ENCODE measurements at places on chromosomes 16 and 17.

GRCh38 chr16:22217890-22218730 is 12.0 kb downstream of the EEF2K start:
- DNase-seq: peak; percentile 45

DNA sequence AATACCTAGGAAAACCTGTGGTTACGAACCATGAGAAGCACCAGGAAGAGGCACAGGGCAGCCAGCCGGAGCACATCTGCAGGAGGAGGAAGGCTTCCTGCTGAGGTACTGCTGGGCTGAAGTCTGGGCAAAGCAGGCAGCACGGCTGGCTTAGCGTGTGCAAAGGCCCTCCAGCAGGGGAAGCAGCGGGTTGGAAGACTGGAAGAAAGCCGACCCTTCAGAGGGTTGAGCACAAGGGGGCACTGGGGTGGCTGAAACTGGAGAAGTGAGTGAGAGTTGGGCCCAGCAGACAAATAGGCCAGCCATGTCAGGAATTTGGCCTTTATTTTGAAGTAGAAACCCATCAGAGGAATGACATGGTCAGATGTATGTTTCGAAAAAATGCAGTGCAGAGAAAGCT is 12.1 kb upstream of the HSD3B7 start:
- DNase-seq: peak; percentile 32

- no peak for DNase-seq
These were observed 59.1 kb upstream of the SMIM36 start for GRCh38 chr17:55570391-55570790.

GRCh38 chr16:4481526-4481925 is 5.3 kb downstream of the HMOX2 start:
- no peak for DNase-seq

DNA sequence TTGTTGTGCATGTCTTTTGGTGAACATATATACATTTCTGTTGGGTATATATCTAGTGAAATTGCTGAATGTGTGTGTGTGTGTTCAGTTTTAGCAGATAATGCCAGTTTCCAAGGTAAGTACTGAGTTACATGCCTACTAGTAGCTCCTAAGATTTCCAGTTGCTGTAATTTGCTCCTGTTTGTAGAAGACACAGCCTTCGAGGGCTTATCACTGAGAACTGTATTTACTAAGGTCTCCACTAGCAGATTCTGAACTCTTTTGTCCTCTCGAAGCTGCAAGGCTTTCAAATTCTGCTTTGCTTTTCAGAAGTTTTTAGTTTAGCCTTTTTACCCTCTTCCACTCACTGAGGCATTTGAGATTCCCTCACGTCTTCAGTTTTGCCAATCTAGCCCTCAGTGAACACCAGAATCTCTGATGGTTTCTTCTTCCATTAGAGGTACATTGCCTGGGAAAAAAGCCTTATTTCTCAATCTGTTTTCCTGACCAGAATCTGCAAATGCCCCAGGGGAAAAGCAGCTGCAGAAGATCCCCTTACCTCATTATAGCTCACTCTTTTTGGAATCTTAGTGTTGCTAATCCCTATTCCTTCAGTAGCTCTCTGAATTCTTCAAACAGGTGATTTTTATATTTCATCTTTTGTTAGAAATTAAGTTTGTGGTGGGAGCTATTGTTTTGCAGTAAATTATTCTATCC is 52.9 kb downstream of the NF1 start:
- no peak for DNase-seq

Measured in A549 (cell line).